Glomerular endothelial cell (primary cell): ENCODE measurements at places on chromosomes 16 and 17.

DNA sequence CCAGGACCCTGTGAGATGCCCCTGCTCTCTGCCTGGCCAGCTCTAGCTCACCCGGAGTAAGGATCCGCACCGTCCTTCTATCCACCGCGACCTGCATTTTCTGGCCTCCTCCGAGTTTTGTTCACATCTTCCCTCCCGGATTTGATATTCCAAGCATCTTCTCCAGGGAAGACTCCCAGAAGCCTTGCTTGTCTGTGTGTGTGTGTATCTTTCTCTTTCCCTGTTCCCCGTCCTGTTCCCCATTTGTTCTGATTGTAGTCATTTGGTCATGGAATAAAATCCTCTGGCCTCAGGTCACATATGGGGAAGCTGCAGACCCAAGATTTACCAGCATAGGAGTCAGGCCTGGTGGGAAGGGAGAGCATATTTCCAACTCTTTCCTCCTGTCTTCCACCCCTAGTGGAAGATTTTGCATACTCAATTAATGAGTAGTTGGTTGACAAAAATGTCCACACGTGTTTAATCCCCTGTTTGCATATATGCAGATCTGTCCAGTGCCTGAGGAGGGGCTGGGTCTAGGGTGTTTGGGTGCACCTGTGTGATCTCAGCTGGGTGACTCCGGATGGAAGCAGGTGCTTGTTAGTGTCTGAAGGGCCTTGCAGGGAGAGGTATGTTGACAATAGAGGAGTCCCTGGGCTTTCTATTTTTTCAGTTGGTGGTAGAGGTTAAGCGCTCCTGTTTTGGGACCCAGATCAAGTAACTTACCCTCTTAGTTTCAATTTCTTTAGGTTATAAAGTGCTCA is 1.9 kb downstream of the PRAC1 start:
- no peak for DNase-seq

- no peak for DNase-seq
Measured at GRCh38 chr16:80299416-80299815, 241.4 kb upstream of the DYNLRB2 start.

DNA sequence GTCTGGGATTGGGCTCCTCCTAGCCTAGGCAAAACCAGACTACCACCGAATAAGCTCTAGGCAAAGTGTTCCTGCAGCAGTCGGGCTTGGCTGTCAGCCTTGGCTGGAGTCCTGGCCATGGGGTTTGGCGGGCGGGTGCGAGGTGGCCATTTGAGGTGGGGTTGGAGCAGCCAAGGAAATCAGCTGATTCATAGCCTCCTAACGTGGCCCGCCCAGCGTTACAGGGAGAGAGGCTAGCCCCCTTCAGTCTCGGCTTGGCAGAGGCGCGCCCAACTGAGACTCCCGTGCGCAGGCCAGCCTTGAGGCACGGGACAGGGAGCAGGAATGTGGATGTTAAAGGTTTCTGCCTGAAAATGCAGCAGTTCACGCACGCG is 1.9 kb downstream of the PMP22 start:
- DNase-seq: no peak

DNA sequence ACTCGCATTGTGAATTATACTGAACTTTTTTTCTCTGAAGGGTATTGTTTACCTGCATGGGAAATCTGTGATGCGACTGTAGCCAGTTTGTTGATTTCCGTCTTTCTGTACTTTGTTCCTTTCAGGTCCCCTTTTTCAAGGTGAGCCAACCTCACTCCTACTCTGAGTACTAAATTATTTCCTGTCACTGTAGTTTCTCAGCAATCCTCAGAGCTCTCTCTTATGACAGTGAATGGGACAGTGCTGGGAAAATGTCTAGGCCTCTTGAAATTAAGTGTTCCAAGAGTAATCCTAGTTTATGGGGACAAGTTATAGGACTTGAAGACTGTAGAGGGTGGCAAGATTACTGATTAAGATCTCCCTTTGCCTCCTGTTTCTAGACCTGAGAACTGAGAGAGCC is 167.6 kb downstream of the CNTNAP4 start:
- DNase-seq: no peak

DNA sequence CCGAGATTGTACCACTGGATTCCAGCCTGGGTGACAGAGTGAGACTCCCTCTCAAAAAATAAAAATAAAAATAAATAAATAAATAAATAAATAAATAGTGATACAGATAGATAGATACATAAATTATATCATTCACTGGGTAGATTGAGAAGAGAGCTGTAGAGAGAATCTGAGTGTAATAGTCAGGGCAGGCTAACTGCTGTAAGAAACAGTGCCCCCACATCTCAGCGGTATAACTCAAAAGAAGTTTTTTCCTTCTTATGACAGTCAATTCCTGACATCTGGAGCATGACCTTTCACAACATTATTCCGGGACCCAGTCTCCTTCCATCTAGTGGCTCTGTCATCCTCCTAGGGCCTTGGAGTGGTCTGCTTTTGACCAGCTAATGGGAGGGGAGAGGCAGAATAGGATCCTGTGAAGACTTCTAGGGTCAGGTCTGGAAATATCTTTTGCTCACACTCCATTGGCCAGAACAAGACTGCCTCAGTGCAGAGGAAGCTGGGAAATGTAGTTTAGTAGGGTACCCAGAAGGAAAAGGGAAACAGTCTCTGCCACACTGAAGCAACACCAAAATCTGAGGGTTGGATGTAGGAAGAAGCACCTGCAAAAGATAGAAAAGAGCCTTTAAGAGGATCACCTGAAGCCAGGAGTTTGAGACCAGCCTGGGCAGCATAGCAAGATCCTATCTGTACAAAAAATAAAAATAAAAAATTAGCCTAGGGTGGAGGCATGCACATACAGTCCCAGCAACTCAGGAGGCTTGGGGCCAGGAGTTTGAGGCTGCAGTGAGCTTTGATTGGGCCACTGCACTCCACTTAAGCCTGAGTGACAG is 3.0 kb upstream of the QPRT start:
- DNase-seq: no peak
